ENCODE measurements at places on chromosomes 4 and X. TPM values are rescaled to one million over a fixed set of nuclear protein-coding genes. Genes with fewer than 3 reads are reported as not detected.

- DNase-seq, result peak; percentile 37
These were observed 115.2 kb downstream of the SORCS2 start for GRCh38 chr4:7307394-7308099.

DNA sequence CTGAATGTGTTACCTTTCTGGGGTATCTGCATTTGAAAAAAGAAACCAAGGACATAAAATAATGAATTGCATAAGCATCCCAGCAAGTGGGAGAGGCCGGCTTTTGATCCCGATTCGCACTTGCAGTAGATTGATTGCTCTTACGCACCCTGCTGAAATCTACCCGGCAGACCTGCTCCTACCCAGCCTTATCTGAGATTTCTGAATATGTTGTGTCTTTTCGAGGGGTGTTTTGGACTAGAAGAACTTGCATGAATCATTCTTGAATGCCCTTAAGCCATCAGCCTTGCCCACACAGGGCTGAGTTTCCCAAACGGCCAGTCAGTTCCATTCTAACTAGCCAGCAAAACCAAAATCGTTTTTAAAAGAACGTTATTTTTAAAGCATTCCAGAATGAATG, 174.4 kb upstream of the BCOR start:
- no peak for DNase-seq

- peak; percentile 35 for DNase-seq
These were observed 71.0 kb upstream of the AFAP1 start for GRCh38 chr4:8010618-8011017.

The XAGE2 gene
- total RNA-seq, result not detected

The ASIC5 gene
- not detected for total RNA-seq
